ENCODE measurements at places on chromosomes 13 and 19.

DNA sequence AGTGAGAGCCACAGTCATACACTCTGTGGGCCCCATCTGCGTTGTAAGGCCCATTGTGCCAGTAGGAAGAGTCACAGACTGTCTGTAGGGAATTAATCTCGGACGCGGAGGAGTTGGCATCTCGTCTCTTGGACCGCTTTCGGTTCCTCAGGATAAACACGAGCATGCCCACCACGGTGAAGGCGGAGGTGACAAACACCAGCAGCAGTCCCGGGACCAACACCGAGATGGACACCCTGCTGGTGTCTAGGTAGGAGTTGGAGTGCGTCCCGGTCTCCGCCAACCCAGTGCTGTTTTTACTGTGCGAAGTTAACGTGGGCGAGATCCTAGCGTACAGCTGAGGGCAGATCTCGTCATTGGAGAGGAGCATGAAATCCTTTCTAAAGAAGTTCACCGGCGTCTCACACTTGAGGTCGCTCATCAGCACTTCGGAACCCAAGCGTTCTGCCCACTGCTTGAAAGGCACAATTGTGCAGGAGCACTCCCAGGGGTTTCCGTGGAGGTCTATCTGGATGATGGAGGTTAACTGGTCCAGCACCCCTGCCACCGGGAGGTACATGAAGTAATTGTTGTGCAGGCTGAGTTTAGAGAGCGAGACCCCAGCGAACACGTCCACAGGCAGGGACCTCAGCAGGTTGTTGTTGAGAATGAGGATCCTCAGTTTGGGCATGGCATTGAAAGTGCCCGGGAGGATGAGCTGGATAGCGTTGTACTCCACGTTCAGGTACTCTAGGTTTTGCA lies 2.7 kb downstream of the SLITRK1 start:
- no peaks in the 10 kb centered on the region for H3K36me3 ChIP-seq
- H3K4me1 ChIP-seq, result no peaks in the 10 kb centered on the region
- no peak for DNase-seq
- no peak overlapping the region for H3K27ac ChIP-seq
- H3K4me3 ChIP-seq, result no peak overlapping the region

DNA sequence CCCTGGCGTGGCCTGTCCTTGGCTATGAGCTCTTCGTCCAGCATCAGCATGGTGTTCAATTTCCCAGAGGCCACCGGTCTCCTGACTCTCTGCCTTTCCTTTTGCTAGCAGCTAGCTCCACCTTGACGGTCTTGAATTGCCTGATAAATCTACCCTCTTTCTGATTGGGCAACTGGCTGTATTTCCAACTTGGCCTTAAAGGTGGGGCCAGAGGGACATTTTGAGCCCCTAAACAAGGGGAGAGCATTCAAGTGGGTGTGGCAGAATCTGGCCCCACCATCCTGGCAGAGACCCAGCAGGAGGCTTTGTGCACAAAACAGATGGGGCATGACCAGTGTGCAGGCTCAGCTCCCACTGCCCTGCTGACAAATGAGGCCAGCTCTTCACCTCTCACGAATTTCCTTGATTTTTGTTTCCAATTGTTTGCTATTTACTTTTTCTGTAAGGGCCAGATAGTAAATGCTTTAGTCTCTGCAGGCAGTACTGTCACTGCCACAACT lies 148.9 kb upstream of the VSTM2B start:
- H3K4me1 ChIP-seq, result no peaks in the 10 kb centered on the region
- no peaks in the 10 kb centered on the region for H3K27me3 ChIP-seq
- DNase-seq, result no peak
- H3K27ac ChIP-seq, result no peak overlapping the region
- no peaks in the 10 kb centered on the region for H3K36me3 ChIP-seq

DNA sequence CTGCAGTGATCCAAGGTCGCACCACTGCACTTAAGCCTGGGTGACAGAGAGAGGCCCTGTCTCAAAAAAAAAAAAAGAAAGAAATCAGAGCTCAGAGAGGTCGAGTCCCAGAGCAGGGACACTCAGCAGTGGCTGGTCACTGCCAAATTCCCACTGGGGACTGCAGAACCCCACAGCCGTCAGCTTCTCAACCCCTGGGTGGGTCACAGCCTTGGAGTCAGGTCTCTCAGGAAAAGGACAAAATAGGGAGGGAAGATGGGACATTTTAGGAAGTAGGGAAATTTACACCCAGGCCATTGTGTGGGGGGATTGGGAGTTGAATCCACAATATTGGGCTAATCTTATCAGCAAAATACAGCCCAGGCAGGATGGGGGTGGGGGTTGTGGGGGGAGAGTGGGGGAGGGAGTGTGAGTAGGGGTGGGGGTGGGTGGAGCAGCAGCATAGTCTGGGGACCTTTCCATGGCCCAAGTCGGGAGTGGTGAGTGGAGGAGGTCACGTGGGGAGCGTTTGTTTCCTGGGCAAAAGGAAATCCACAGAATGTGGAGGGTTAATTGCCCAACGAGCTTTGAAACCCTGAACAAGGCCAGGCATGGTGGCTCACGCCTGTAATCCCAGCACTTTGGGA lies 5.0 kb upstream of the CCDC194 start:
- no peaks in the 10 kb centered on the region for H3K27me3 ChIP-seq
- DNase-seq, result no peak
- H3K27ac ChIP-seq, result no peak overlapping the region
- peaks cover 51% of the 10 kb centered on the region for H3K36me3 ChIP-seq
- H3K4me1 ChIP-seq, result no peaks in the 10 kb centered on the region

DNA sequence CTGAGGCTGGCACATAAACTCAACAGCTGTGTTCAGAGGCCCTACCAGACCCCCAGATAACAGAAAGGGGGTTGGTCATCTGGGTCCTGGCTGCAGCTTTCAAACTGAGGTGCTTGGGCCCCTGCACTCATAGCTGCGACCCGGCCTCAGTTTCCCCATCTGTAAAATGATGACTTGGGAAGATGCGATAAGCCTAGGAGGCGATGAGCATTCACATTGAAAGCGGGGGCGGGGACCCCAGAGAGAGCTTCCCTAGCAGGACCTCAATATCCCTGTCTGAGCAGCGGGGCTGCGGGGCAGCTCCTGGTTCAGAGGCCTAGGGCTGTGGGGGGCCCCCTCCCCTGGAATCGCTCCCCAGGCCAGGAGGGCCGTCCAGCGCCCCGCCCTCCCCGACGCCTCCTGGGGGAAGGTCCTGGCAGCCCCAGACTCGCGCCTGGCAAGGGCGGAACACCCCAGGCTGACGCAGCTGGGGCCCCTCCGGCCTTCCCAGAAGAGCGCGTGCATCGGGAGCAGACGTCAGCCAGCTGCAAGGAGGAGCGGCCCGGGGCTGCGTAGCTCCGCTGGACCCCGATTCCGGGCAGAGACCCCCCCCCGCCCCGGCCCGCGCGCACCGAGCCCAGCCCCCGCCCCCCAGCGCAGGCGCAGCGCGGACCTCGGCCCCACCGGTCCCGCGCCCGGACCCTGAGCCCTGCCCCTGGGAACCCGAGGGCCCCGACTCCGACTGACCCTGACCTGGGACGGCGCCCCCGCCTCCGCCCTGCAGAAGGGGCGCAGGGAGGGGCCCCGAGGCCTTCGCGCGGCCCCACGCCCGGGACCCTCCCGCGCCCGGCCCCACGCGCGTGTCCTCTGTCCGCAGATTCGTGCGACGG lies 3.5 kb downstream of the FSTL3 start:
- peak; percentile 80 for DNase-seq
- peak overlapping the region; percentile 60 for H3K4me3 ChIP-seq
- no peaks in the 10 kb centered on the region for H3K36me3 ChIP-seq
- H3K27me3 ChIP-seq, result peaks cover 33% of the 10 kb centered on the region
- H3K4me1 ChIP-seq, result peaks cover 11% of the 10 kb centered on the region
- peak overlapping the region; percentile 92 for H3K27ac ChIP-seq
